ENCODE measurements at places on chromosomes 1 and 21.

DNA sequence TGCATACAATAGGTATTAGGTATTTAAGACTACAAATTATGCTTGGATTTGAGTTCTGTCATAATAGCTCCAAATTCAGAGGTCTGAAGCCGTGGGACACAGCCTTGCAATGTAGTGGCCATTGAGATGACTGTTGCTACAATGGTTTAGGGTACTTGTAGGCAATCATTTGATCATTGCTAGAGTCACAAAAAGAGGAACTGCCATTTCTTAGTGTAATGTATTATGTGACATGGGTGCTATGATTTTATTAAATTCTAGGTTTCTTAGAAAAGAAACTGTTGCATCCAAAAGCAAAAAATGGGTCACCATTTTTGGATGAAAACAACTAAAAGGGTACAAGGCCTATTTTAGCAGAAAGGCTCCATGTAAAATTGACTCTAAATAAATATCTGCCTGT lies 129.9 kb upstream of the ZNF644 start:
- DNase-seq: no peak

DNA sequence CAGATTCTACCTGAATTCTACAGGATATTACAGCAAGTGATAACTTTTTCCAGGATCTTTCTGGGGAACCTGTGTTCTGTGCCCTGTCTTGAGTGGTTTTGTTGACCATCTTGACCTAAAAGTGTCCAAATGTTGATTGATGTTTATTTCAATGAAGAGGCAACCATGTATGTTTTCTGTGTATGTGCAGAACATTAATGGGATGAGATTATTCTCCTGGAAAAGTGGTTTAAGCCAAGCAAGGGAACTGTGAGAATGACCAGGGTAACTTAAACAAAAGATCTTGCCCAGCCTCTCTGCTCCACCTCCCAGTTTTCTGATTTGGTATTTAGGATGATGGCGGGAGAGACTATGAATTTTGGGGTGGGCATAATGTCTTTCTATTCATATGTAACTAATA lies 1.0 kb upstream of the SAMD13 start:
- DNase-seq: no peak

- DNase-seq: no peak
Observed at GRCh38 chr1:14759042-14759818, 160.7 kb downstream of the KAZN start.

DNA sequence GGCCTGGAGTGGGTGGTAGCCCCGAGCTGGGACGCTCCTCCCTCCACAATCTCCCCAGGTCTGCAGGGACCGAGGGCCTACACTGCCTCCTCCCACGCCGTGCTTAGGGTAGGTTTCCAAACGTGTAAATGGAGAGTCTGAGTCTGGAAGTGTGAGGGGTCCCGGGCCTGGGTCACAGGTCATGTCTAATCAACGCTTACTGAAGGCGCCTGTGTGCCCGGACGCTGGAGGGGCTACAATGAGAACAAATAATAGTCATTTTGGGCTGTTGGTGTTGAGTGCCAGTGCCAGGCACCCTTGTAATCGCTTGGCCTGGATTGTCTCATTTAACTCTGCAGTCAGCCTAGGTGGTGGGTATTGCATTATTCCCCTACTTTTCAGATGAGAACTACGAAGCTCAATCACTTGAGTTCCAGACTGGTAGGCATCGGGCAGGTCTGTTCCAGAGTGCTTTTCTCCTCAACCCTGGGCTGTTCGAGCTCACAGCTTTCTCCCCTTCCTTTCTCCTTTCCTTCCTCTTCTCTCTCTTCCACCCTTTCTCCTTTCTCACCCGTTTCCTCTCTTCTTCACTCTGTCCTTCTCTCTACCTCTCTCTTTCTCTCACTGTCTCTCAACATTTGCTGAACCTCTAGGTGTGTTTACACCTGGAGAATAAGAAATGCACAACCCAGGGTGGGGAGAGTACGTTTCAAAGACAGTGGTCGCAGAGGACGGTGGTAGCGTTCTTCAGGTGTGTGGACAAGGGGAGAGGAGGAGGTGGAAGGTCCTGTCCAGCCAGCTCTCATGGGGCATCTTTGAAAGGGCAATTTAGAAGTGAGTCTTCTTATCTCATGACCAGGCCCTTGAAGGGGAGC lies 883 bp downstream of the SLC66A1 start:
- DNase-seq: no peak

GRCh38 chr1:3618881-3619671 lies 5.7 kb upstream of the TPRG1L start:
- peak; percentile 43 for DNase-seq

DNA sequence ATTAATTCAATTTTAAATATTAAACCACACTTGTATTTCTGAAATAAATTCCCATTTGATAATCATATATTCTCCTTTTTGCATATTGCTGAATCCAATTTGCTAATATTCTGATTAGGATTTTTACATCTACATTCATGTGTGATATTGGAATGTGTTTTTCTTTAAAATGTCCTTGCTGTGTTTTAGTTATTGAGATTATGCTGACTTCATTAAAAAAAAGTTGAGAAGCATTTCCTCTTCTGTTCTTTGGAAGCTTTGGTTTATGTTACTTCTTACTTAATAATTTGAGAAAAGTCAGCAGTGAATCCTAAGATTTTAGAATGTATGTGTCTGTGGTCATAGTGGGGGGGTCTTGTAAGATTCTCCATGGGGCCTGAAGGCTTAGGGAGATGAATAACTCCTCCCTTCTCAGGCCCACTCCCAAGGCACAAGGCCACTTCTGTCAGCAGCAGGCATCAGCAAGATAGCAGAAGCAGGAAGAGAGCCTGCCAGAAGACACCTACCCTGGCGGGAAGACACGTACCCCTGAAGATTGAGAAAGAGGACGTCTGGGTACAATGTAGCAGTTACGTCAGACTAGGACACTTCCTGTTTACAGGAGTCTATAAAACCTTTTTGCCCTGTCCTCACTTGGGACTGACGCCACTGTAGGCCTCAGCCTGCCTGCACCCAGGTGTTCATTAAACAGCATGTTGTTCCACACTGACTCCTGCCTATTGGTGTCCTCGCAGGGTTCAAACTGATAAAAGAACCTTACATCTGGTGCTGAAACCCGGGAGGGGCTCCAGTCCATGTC lies 56.9 kb downstream of the ODF2L start:
- no peak for DNase-seq

DNA sequence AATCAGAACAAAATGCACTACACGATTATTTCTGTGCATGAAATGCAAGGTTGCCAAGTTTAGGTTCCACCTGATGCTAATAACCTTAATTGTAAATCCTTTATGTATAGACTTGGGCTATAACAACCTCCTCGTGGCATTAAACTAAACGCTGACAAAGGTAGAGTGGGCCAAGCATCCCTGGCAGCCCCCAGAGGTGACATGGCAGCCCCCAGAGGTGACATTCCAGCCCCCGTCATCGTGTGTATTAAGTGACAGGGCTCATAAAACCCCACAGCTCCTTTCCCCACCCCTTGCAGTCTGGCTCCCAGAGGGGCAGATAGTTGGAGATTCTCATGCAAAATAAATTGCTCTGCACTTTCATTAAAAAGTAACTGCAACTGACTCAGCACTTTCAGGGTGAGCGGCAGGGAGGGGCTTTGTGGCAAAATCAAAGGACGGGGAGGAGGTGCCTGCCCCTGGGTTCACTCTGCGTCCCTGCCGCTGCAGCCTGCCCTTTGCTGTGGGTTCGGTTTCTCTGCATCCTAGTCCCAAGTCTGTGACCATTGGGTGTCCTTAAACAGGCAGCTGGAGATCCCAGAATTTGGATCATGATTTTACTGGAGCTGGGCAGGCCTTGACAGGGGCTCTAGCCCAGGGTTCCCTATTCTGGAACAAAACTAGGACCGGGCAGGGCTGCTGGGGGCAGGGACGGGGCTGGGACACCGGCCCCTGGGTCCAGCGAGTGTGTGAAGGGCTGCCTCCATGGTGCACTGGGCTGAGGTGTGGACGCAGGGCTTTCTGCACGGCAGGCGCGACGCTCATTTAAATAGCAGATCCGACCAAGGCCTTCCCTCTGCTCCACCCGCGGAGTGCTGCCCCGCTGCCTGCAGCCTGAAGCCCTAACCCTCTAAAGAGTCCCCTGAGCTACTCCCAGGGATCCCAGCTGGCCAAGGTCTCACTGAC lies 234.9 kb upstream of the VAMP3 start:
- no peak for DNase-seq

- no peak for DNase-seq
Observed at GRCh38 chr21:31948676-31949075, 75.9 kb downstream of the HUNK start.

GRCh38 chr1:6776389-6776788 lies 8.9 kb upstream of the CAMTA1 start:
- DNase-seq: no peak

DNA sequence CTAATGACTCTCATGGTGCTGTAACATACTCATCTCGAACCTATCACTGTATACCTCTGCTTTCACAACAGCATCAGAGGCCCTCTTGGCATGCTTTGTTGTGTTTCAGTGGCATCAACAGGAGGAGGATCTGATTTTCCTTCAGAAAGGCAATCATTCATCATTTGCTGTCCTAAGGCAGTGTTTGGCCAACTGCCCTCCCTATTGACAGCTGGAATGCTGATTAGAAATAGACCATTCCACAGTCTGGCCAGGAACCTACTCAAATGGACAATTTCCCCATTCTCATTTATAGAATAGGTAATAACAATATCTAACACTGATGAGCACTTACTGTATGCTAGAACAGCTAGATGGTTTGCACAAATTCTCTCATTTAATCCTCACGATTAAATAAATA lies 310.6 kb upstream of the PTBP2 start:
- DNase-seq: no peak

- DNase-seq: no peak
Observed at GRCh38 chr1:64080941-64081562, 122.4 kb upstream of the UBE2U start.

GRCh38 chr1:93845538-93846205 lies 33.3 kb downstream of the DNTTIP2 start:
- DNase-seq: no peak

GRCh38 chr1:53837646-53837923 lies 511 bp downstream of the NDC1 start:
- DNase-seq: no peak

DNA sequence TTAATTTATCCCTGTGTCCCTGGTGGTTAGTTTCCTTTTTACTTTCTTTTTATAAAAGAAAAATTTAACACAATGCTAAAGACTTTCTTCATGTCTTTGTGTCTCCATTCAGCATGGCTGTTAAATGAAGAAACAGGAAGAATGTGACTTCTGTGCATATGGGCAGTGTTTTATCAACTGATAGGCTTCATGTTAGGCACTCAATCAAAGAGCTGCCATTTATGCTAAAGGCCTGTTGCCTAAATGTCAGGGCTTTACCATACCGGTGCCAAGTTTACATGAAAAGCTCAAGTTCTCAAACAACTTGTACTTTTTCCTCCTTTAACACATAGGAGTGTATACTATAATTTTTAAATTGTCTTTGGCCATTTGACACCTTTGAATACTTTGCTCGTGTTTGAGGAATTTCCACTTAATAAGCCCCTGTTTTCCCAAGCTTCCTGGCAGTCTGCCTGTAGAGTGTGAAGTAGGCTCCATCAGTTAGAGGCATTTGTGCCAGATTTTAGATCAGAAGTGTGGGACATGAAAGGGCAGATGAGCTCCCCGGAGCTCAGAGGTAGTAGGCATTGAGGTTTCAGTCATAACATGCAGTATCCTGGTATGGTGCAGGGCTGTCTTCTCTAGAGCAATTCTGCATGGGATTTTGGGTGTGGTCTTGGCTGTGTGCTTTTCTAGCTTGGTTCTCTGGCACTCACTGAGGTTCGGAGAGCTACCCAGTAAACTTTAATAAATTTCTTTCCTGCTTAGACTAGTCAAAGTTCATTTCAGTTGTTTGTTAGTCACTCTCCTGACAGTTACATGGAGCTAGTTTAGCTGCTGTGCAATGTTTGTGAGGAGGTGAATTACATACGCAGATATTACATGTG lies 119.0 kb downstream of the LEPR start:
- no peak for DNase-seq

DNA sequence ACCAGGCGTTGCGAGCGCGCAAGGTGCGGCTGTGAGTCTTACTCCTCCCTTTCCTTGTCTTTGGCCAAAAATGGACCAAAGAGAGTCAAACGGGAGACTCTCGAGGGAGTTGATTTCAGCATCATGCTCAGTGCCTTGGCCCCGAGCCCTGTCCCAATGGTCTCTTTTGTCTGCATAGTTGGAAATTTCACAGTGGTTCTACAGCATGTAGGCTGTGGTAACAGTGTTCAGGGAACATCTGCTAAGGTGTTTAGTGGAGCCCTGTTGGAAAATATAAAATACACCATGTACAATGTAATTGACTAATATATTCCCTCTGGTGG lies 2.7 kb downstream of the CACNA1E start:
- no peak for DNase-seq

DNA sequence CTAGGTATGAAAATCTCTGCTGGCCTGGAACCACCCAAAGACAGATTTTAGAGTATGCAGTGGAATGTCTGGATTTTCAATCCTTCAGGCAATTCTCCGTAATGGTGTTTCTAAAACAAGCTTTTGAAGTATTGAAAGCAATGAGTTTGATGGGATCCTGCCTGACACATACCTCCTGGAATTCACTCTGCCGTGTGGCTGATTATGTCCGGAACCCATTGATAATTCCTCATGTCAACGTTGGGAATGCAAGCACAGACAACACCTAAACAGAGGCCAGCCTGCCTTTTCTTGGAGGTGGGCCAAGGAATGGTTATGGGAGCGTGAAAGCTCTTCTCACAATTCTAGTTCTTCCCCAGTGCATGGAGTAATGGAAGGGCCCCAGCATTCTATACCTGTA lies 168.9 kb upstream of the HMCN1 start:
- peak; percentile 49 for DNase-seq

DNA sequence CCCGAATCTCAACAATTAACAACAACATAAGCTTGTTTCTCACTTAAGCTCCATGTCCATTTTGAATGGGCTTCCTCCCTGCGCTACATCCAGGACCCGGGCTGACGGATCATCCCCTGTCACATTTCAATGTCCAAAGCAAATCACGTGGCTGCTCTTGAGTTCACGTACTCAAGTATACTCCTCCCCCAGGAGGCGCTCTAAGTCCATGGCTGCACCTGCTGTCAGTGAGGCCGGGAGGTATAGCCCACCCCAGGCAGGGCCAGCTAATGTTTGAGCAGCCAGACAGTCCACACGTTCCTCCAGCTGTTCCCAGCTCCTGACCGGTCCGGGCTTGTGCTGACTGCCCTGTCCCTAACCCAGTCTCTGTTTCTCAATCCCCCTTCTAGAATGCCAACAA lies 220.8 kb downstream of the SLC35F3 start:
- no peak for DNase-seq

DNA sequence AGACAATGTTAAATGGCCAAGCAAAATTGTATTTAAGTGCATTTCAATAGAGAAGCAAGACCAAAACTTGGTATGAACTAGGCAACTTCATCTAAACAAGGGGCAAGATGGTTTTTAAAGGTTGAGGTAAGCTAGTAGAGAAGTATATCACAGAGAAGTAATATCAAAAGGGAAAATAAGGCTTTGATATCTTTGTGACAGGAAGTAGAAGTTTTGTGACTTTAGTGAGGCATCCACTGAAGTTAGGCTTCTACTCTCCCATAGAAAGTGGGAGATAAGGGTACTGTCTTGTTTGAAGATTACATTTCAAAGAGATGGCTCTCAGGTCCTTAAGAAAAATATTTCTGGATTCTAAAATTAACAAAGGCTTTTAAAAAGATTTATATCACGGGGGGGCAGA lies 8.9 kb downstream of the OR10T2 start:
- DNase-seq: no peak

GRCh38 chr1:31310198-31310597 lies 13.4 kb downstream of the ZCCHC17 start:
- no peak for DNase-seq

GRCh38 chr1:15934211-15935055 lies 41.5 kb downstream of the ZBTB17 start:
- no peak for DNase-seq
